Stimulated activated CD4-positive, alpha-beta T cell treated with anti-CD3 and anti-CD28 coated beads, Interleukin-1b, Interleukin-23, amount 100 ng/mL, for 1 hour (primary cell): ENCODE measurements at places on chromosomes 12 and 14.

GRCh38 chr12:79557690-79558315 lies 133.0 kb downstream of the PAWR start:
- DNase-seq, result no peak

DNA sequence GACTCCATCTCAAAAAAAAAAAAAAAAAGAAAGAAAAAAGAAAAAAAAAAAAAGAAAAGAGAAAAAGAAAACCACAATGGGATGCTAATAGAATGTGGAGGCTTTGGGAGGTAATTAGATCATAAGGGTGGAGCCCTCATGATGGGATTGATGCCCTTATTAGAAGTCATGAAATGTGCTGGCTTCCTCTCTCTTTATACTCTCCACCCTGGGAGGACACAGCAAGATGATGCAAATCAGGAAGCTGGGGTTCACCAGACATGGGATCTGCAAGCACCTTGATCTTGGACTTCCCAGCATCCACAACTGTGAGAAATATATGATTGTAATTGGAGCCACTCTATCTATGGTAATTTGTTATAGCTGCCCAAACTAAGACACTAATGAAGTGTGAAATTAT lies 13.4 kb upstream of the DRAM1 start:
- DNase-seq, result no peak

DNA sequence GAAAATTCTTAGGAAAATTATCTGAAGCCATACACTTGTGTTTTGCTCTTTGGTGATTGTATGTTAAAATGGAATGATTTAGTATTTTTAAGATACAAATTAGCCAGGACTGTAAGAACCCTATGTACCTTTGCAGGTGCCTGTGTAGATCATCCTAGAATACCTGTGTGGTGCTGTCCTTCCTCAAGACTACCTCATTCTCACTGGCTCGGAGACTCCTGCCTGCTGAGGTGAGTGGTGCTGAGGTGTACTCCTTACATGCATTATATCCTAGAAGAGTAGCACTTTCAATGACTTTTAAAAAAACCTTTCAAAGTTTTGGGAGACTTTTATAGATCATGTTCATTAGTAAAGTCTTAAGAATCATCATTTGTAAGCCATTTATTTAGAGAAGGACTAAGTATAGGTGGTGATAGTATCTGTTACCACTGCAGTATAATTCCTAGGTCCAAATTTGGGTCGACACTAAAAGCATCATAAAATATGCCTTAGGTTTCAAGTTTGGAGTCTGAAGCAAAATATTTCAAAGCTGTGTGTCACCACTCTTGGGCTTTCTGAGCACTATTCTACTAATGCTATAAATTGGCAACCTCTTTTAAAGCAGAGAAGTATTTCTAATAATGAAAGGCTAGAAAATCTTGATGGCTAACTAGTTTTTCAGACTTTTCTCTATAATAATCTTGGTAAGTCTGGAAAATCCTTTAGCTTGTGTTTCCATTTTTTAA lies 36.6 kb downstream of the RASSF8 start:
- no peak for DNase-seq

- no peak for DNase-seq
Observed at GRCh38 chr12:116090516-116090915, 187.0 kb downstream of the MED13L start.

DNA sequence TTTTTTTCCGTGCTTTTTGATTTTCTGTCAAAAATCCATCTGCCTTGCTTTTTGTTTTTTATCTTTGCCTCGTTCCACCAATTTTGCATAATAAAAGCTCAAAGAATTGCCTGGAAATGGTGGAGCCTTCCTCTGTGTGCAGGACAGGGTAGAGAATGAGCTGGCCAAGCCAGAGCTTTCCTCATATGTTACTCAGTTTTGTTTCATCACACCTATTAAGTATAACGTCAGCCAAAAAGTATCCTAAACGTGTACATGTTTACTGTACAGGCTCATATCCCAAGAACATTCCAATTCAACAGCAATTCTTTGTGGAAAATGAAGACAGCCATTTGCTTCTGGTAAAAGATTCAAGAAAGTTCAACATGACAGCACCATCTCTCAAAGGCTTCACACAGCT lies 191.2 kb upstream of the LMNTD1 start:
- DNase-seq, result no peak

GRCh38 chr12:90905691-90906370 lies 49.1 kb downstream of the CCER1 start:
- no peak for DNase-seq

DNA sequence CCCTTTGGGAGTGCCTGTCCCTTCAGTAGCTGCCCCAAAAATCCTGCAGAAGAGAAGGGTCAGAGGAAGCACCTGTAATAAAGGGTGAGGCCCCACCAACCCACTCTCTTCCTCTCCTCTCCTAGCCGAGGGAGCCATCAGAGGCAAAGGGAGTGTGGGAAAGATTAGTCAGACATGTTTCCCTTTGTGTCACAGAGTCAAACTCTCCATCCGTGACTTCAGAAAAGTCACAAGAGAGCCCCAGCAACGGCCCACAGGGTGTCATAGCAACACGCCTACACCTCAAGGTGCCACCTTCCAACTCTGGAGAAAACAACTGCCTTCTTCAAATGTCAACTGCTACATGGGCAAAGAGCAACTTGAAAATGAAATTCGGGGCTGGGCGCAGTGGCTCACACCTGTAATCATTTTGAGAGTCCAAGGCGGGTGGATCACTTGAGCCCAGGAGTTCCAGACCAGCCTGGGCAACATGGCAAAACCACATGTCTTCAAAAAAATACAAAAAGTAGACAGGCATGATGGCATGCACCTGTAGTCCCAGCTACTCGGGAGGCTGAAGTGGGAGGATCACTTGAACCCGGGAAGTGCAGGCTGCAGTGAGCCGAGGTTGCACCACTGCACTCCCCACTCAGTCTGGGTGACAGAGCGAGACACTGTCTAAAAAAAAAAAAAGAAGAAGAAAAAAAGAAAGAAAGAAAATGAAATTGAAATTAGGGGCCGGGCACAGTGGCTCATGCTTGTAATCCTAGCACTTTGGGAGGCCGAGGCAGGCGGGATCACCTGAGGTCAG lies 17.7 kb upstream of the CD27 start:
- peak; percentile 72 for DNase-seq

DNA sequence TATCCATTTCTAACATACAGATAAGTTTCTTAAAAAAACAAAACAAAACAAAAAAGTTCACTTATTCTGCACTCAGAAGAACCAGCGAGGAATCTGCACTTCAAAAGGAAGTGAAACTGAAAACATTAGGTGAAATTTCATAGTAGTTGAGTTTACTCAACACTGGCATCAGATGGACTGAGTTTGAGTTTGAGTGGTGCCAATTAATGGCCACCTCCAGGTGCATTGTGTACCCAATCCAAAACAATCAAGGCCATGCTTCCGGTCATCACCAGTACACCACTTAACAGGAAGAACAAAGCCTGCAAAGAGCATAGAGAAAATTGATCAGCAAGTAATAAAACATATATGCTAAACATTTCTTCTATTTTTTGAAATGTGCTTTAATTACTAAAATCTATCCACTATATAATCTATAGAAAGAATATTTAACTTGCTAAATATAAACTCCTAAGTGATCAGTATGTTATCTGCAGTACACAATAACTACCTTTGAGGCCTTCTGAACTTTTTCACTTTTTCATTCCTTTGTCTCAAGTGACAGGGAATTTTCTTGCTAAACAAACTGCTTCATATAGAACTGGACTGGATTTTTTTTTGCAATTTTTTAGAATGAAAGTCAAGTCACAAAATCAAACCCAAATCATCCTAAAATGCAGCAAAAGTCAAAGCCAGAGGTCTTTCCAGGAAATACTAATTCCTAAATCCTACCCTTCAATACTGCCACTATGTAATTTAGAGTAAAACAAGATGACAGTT lies 11.5 kb downstream of the SLC38A2 start:
- no peak for DNase-seq

DNA sequence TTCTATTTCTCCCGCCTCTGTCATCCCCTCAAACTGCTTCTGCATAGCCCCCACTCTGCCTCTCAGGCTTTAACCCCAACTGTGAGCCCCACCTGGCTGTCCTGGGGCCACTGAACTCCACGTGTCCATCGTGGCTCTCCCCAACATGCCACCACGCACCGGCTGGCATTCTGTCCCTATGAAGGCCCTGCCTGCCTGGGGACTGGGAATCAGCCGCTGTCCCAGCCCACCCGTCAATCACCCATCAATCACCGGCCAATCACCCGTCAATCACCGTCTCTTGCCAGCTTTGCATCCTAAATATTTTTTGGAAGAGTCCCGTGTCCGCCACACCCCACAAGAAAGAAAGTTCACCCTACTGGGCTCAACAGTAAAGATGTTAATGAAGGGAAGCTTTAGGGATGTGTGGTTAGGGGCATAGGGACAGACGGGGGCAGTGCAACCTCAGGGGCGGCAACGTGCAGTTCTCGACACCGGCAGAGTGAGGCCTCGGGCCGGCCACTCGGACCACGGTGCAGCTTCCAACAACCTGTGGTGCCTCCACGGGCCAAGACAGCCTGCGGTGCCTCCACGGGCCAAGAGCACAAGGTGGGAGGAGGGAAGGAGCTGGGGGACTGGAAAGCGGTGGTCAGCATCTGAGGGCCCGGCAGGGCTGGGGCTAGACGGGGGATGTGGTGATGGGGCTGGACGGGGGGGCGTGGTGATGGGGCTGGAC lies 85.6 kb downstream of the GALNT9 start:
- no peak for DNase-seq

DNA sequence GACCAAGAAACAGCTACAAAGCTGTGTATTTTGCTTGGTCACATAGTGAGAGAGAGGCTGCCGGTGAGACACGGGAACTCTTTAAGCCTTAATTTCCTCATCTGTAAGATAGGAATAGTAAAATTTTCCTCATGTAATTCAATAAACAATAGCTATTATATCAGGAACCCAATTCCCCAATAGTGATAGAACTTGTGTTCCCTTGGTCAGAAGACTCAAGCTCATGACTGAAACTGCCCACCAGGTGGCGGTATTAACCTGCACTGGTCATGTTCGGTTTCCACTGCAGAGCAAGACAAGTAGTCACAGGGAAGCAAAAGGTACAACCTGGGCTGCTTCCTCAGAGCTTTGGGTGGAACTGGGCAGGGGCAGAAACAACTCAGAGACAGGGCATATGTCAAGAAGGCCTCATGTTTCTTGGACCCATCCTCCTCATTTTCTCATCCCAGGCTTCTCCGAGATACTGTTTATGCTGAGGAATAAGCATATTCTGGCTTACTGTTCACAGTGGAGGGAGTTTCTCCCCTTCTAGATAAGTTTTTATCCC lies 4.2 kb upstream of the AJUBA start:
- peak; percentile 86 for DNase-seq

DNA sequence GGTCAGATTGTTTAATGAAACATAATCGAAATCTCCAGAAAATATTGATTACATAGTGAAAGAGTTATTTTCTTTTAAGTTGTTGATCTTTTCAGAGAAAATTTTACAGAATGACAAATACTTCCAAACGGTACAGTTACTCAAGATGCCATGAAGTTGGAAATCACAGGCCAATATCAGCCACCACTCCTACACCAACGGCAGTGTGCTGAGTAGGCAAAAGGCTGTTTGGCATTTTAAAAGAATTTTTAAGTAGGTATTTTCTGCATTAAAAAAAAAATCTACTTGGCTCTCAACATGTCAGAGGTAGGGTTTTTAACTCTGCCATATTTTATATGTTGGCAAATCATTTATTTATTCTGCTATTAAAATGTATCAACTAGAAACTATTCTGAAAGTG lies 21.7 kb downstream of the SLC38A4 start:
- DNase-seq, result no peak

GRCh38 chr12:116540622-116541152 lies 18.5 kb upstream of the MAP1LC3B2 start:
- no peak for DNase-seq

DNA sequence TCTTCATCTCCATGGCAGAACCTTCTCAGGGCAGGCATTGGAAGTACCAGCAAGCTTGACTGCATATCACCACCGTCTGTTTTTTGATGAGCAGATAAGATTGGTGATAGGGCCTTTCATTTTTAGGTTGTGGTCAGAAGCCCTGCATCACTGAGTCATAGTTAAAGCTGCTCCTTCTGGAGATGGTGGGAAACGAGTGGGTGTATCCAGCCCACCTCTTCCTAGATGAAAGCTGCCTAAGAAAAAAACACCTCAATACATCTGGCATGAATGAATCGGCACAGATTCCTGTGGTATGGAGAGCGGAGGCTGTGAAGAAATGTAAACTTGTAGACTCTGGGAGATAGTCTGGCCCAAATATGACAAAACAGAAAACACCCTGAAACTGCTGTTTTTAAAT lies 248.7 kb upstream of the EGLN3 start:
- DNase-seq, result no peak

DNA sequence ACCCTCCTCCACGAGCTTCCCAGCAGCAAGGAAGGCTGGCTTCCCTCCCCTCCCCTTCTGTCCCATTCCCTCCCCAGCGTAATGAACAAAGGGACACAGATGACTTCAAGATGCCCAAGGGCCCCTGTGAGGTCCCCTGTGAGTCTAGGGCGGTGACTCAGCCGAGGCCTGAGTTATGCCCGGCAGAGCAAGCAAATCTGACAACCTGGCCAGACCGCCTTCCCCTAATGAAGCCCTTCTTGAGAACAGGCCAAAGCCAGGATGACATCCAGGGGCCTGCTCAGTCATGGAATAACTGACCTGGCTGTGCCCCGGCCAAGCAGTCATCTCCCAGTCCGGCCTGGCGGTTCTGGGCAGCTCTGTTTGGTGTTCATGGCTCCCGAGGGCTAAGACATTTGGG lies 89.2 kb downstream of the DICER1 start:
- no peak for DNase-seq

DNA sequence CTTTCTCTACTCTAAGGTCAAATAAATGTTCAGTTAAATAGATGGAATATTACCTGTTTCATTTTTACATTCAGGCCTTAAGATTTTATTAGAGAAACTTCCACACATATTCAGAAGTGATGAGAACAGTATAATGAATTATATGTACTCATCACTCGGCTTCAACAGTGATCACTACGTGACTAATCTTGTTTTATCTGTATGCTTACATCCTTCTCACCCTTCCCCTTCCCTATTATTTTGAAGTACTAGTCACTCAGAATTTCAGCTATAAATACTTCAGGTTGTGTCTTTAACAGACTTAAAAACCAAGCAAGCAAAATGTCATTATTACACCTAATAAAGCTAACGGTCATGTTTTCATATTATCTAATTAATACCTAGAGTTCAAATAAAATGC lies 34.9 kb downstream of the ETV6 start:
- no peak for DNase-seq

- DNase-seq, result no peak
Observed at GRCh38 chr12:121424624-121424975, 24.7 kb downstream of the RNF34 start.

GRCh38 chr14:74217672-74218448 lies 21.4 kb upstream of the VSX2 start:
- peak; percentile 40 for DNase-seq

GRCh38 chr12:110251381-110251780 lies 29.7 kb upstream of the ATP2A2 start:
- DNase-seq, result no peak

DNA sequence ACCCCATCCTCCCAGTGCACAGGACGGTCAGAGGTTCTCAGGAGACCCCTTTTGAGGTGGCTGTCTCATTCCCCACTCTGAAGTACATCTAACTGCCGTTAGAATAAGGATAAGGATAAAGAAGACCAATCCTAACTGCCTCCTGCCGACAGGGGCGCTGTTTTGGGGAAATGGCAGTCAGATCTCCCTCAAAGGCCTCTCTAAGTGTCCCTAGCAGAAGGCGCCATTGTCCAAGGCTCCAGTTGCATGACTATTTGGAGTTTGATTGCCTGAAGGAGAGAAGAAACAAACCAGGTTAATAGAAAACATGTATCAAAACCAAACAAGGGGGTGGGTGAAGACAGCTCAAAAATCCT lies 29.1 kb upstream of the KLRB1 start:
- DNase-seq, result no peak

- DNase-seq, result no peak
Observed at GRCh38 chr12:110198386-110198785, 74.2 kb downstream of the IFT81 start.
